ENCODE measurements at places on chromosomes 5 and 9. TPM values are rescaled to one million over a fixed set of nuclear protein-coding genes. Genes with fewer than 3 reads are reported as not detected.

The C7 gene
- 737 TPM for polyA plus RNA-seq

The MROH2B gene
- not detected for polyA plus RNA-seq

The ZNG1A gene
- polyA plus RNA-seq: 21.5 TPM

The PDE4D gene
- polyA plus RNA-seq: 11.0 TPM

The LARP1 gene
- 41.3 TPM for polyA plus RNA-seq

The C9orf152 gene
- 1.2 TPM for polyA plus RNA-seq

Measured in adipose tissue (tissue), 3 donors.